Esophagus muscularis mucosa (tissue), 4 donors: ENCODE measurements at places on chromosomes 16 and 17. TPM values are rescaled to one million over a fixed set of nuclear protein-coding genes. Genes with fewer than 3 reads are reported as not detected.

GRCh38 chr16:78485188-78485916, 385.9 kb downstream of the WWOX start:
- no peak for DNase-seq

DNA sequence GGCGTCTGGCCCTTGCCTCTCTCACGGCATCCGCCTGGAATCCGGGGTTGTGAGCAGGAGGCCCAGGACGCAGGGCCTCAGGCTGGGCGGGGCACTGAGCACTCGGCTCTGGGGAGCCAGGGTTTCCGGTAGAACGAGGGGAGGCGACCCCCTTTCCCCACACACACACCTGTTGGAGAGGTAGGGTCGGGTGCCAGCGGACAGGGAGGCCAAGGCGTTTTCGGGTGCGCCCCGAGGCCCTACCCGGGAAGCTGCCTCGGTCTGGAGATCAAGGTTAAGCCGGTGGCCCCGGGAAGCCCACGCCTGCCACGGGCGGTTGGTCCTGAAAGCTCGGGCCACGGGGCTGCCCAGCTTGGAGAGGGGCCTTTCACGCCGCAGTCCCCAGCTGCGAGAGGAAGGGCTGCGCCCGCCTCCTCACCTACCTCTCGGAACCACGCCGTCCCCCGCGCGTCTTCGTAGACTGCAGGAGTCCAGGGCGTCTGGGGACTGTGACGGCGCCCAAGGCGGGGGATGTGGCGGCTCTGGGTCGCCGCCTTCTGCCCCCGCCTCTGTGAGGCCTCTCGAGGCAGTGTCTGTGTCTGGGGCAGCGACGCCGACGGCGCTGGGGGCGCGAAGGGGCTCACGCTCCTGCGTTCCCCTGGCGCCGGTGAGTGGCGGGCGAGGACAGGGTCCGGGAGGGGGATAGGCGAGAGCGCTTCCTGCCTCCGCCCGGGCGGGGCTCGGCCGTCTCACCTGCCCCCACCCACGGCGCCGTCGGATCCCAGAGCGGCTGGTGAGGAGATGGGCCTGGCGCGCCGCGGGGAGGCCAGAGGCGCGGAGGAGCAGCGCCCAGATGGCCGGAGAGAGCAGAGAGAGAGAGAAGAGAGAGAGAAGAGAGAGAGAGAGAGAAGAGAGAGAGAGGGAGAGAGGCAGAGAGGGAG, 20.3 kb upstream of the HOXB9 start:
- DNase-seq = no peak

The WDR90 gene
- total RNA-seq = 18.9 TPM

The SLFN11 gene
- 24.3 TPM for total RNA-seq

GRCh38 chr16:85286066-85286831, 174.0 kb upstream of the CIBAR2 start:
- DNase-seq = no peak

DNA sequence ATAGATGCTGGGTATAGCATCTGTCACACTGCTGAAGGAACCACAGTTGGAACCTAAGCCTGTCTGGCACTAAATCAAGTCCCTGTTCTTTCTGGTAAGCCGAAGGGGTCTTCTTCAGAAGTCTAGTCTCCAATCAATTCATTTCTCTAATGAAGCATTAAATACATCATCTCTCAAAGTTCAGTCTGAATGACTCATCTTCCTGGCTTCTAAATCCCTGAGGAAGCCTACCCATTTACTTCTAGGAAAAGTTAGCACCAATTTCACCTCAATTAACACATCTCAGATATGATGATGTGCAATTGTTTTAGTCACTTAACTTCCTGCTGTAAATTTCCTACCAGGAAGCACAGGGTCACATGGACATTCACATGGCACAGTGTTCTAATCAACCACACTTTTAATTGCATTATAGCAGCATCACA, 49.9 kb downstream of the TEX14 start:
- DNase-seq = no peak

The STXBP4 gene
- 17.9 TPM for total RNA-seq

The CIBAR2 gene
- not detected for total RNA-seq

GRCh38 chr17:35152421-35153140, 5.0 kb downstream of the UNC45B start:
- no peak for DNase-seq

- DNase-seq = no peak
Measured at GRCh38 chr16:69647020-69647419, 79.3 kb downstream of the NQO1 start.

- no peak for DNase-seq
Measured at GRCh38 chr16:48164907-48165715, 9.3 kb upstream of the ABCC12 start.

The SRCAP gene
- 59.3 TPM for total RNA-seq

The APOBR gene
- 0.83 TPM for total RNA-seq

GRCh38 chr17:72134608-72135394, 14.0 kb downstream of the SOX9 start:
- DNase-seq = no peak

- DNase-seq = no peak
Measured at GRCh38 chr17:73232587-73233373, 28.9 kb downstream of the CPSF4L start.

The TMEM114 gene
- not detected for total RNA-seq

The ANKRD13B gene
- 8.0 TPM for total RNA-seq

- DNase-seq = no peak
Measured at GRCh38 chr17:57629886-57630285, 115.2 kb downstream of the CCDC182 start.

DNA sequence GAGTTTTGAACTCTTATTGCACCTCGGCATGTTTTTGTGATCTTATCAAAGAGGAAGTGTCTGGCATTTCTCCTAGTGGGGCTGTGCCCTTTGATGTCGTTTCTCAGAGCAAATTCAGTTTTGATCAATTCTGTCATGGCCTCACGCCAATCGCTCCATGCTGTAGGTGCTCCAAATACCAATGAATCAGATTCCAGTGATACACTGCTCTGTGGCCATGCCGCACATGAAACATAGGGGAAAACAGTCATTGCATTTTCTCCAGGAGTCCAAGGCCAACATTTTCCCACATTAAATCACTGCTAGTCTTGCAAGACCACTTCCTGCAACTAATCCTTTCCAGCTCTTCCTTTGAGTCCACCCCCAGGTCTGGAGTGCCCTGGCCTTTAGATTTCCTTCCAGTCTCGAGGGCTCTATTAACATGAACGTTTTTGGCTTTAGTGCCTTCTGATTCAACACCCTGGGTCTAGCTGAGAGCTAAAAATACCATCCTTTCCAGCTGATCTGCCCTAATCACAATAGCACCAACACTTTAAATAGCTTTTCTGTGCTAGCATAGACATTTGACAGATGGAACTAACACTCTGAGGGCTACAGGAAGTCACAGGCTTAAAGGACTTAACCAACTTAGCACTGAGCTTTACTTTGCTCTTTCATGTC, 18.2 kb upstream of the RASL10B start:
- no peak for DNase-seq

GRCh38 chr16:56048425-56049105, 142.7 kb upstream of the GNAO1 start:
- DNase-seq = peak; percentile 24

- DNase-seq = no peak
Measured at GRCh38 chr16:49754495-49755312, 101.2 kb downstream of the ZNF423 start.

GRCh38 chr16:30112197-30113030, 923 bp downstream of the GDPD3 start:
- no peak for DNase-seq

- DNase-seq = no peak
Measured at GRCh38 chr17:27608328-27609230, 22.4 kb upstream of the LGALS9 start.

DNA sequence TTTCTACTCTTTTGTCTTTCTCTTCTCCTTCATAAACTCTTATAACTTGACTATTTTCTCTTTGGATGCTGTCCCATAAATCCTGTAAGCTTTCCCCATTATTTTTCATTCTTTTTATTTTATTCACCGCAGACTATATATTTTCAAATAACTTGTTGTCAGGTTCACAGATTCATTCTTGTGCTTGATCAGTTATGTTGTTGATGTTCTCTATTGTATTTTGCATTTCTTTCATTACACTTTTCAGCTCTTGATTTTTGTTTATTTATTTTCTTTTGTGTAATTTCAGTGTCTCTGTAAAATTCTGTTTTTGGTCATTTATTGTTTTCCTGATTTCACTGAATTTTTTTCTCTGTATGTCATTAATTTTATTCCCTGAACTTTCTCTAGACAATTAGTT, 49.2 kb downstream of the EFCAB13 start:
- DNase-seq = no peak

GRCh38 chr16:7602291-7602950, 269.8 kb downstream of the RBFOX1 start:
- no peak for DNase-seq

The FOXJ1 gene
- total RNA-seq = not detected

- DNase-seq = no peak
Measured at GRCh38 chr17:50977487-50978159, 111.5 kb upstream of the TOB1 start.

- no peak for DNase-seq
Measured at GRCh38 chr17:13212860-13213259, 195.0 kb upstream of the ELAC2 start.

DNA sequence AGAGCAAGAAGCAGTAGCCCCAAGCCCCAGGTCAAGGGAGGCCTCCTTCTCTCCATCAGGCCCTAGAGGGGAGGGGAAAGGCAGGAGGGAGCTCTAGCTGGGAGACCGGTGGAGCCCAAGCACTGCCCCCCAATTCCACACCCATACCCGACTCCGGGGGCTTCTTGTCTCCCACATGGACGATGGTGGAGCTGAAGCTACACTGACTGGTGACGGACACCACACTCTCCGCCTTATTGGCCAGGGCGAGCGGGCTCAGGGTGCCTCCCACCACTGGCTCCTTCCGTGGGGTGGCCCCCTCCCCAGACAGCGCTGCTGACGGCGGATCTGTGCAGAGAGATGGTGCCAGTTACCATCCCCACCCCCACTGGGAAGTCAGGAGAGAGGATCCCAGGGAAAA, 6.4 kb downstream of the PER1 start:
- no peak for DNase-seq

GRCh38 chr17:78935419-78936323, 10.5 kb upstream of the TIMP2 start:
- no peak for DNase-seq

DNA sequence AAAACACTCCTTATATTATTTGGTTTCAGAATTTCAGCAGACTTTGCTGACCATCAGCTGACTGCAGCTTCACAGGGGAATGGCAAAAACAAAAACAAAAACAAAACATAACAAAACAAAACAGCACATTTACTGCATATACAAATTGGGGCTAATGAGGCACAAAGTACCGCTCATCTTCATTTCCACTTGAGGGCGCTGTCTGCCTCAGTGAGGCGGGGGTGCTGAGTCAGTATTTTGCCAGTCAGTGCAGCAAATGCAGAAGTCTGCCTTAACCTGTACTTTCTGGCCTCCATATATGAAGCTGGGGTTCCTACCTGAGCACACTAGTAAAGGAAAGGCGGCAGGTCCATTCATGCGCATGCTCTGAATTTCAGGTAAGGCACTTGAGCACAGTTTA, 13.5 kb upstream of the DYNLRB2 start:
- DNase-seq = no peak

DNA sequence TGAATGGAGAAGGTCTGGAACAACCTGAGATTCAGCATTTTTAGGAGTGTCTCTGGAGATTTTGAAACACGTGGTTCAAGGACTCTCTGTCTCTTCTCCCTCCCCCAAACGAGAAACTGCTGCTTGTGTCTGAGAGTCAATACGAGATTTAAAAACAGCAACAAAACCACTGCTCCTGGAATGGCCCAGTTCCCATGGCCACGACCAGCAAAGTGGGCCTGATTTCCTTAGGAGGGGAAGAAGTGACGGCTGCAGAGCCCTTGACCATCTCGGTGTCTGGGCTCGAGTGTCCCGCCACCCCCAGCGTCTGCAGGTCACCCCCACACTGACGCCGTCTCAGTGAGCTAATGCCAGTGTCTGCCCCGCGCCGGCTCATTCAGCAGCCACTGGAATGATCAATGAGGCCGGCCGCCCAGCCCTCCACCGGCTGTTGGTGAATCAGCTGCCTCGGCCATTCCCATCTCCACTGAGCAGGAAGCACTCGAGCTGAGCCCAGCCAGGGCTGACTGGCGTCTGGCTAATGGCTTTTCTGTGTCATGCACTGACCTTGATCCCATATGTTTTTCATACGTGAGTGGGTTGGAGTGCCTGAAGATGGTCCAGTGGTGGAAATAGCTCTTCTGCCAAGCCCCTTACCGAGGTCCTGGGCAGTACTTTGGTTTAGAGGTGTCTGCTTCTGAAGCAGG, 151.8 kb downstream of the PITPNC1 start:
- DNase-seq = peak; percentile 93

DNA sequence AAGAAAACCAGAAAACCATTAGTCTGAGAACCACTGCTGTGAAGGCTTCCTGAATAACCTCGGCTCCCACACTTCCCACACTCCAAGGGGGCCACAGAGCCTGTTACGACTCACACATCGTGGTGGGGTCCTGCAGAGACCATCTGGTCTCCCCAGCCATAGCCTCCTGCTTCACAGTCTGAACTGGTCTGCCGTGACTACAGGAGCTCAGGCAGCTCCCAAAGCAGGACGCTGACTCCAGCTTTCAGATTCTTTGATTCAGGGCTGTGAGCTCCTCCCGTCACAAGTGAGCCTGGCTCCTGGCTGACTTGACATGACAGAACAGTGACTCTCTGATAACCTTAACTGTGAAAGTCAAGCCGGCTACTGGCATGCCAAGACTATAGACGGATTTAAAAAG, 37.8 kb downstream of the CYB5D2 start:
- DNase-seq = no peak

GRCh38 chr17:41071606-41072360, 6.1 kb upstream of the KRTAP2-4 start:
- DNase-seq = no peak

DNA sequence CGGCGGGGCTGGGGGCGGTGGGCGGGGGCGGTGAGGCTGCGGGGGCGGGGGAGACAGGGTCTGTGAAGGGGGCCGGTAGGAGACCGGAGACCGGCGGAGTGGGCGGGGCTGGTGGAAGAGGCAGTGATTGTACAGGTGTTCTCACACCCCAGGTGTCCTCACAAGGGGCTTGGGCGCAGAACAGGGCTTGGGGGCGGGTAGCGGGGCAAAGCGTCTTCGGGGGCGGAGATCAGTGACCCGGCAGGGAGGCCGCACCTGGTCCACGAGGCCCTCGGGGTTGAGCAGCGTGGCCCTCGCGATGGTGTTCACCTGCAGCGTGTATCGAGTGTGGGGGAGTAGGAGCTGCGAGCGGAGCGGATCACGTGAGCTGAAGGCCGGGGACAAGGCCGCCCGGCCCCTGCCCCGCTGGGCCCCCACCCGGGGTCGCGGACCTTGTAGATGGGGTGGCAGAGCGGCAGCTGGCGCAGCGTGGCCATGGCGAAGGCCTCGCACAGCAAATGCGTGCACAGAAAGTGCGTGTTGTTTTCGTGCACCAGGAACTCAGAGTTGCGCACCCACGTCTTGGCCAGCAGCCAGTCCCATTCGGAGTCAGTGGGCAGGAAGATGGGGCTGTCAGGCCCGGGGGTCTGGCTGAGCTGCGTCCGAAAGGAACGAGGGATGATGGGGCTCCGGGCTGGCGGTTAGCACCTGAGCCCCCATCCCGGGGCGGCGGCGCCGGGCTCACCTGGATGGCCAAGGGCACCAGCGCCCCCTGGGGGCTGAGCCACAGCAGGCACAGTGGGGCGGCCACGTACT, 8.5 kb downstream of the ALOXE3 start:
- no peak for DNase-seq

GRCh38 chr17:47287068-47287467, 33.4 kb downstream of the ITGB3 start:
- DNase-seq = no peak

GRCh38 chr17:80109713-80110446, 8.5 kb downstream of the GAA start:
- DNase-seq = no peak

The CIAO2B gene
- total RNA-seq = 91.5 TPM
